ENCODE measurements at places on chromosomes 5 and 9. TPM values are rescaled to one million over a fixed set of nuclear protein-coding genes. Genes with fewer than 3 reads are reported as not detected.

Gene LHX3
- not detected for total RNA-seq

GRCh38 chr9:130825351-130825651, 9.8 kb upstream of the ABL1 start:
- peak overlapping the region; percentile 74 for H3K27ac ChIP-seq
- DNase-seq: no peak
- H3K4me3 ChIP-seq: no peak overlapping the region
- no peaks in the 10 kb centered on the region for H3K36me3 ChIP-seq
- peaks cover 27% of the 10 kb centered on the region for H3K4me1 ChIP-seq

Gene TRIM14
- 28.7 TPM for total RNA-seq

DNA sequence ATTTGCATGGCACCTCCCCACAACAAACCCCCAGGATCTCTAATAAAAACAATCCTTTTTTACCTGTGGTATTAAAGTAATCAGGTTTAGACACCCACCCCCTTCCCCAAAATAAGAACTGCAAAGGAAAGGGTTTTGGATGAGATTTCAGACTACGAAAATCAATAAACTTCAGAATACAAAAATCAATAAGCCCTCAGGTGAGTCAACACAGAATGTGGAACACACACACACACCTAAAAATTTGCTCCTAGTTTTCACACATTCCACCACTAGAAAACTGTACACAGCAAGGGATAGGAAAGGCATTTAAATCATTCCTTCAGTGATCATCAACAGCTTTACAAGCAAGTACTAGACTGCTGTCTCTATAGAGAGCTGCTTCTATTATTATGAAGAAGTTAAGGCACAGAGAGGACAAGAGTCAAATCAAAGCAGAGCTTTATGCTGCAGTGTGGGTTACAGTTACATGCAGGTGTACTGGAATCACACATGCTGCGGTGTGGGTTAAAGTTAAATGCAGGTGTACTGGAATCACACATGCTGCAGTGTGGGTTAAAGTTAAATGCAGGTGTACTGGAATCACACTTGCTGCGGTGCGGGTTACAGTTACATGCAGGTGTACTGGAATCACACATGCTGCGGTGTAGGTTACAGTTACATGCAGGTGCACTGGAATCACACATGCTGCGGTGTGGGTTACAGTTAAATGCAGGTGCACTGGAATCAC, 36.3 kb downstream of the PFDN1 start:
- H3K27ac ChIP-seq: no peak overlapping the region
- no peaks in the 10 kb centered on the region for H3K27me3 ChIP-seq
- peaks cover 7% of the 10 kb centered on the region for H3K4me1 ChIP-seq
- DNase-seq: no peak
- no peaks in the 10 kb centered on the region for H3K36me3 ChIP-seq
- no peak overlapping the region for H3K4me3 ChIP-seq

DNA sequence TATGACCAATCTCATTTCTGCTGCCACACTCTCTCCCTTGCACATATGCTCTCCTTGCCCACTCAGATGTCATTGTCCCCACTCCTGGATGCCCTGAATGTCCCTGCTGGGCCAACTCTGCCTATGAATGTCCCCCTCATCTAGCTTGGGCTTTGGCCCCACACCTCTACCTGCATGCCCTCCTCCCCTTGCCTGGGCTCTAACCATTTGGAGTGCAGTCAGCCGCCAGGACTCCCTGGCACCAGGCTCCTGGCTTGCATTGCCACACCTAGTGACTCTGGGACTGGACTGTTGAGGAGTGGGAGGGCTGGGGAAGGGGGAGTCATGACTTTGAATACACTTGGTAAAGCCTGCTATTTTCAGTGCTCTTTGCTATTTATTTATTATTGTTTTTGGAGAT, 41.6 kb upstream of the POMT1 start:
- no peaks in the 10 kb centered on the region for H3K36me3 ChIP-seq
- no peak for DNase-seq
- no peak overlapping the region for H3K4me3 ChIP-seq
- no peaks in the 10 kb centered on the region for H3K4me1 ChIP-seq
- no peaks in the 10 kb centered on the region for H3K27me3 ChIP-seq
- H3K27ac ChIP-seq: no peak overlapping the region

DNA sequence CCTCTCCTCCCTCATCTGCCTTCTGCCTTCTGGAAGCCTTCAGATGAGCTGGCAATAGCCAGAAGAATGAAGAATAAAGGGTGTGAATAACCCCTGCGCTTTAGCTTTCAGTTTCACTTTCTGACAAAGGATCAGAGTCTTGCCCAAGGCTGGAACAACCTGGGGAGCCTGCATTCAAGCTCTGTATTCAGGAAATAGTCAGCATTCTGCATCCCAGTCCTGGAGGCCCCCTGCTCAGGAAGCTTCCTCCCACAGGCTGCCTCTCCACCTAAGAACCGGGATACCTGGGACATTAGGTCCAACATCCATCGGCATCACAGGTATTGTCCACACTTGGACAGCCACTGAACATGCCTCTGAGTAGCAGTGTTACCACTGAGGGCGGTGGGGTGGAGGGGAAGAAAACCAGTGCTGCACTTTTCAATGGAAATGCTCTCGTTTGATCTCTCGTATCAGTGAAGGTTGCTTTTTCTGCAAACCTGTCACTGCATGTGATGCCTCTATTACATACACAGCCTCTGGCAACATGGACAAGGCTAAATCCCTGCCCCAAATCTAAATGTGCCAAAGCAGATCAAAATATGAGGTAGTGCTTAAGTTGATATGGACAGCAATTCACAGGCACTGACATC, 39.8 kb upstream of the ACO1 start:
- no peak overlapping the region for H3K4me3 ChIP-seq
- no peak overlapping the region for H3K27ac ChIP-seq
- no peaks in the 10 kb centered on the region for H3K4me1 ChIP-seq

GRCh38 chr5:112372543-112372942, 46.5 kb downstream of the EPB41L4A start:
- DNase-seq: no peak
- no peaks in the 10 kb centered on the region for H3K4me1 ChIP-seq
- H3K27me3 ChIP-seq: no peaks in the 10 kb centered on the region
- H3K36me3 ChIP-seq: no peaks in the 10 kb centered on the region

DNA sequence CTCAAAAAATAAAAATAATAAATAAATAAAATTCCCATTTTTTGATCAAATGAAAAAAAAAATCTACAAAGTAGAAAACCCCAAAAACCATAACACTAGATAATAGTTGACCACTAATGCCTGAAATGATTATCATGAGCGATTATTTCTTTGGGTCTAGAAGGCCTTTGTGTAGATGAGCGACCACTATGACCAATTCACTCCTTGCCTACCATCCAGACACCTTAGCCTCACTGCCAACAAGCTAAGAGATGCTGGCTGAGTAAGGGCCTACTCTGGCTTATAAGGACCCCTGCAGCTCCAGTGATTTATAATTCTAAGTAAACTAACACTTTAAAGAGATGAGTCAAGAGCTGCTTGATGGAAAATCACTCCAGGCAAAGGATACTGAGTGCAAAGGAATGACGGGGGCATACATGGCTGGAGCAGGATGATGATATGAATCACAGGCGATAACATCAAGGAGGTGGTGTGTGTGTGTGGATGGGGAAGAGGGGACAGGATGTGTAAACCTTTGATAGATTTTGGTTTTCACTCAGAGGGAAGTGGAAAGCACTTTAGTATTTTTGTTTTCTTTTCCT, 4.8 kb upstream of the F2RL1 start:
- peaks cover 8% of the 10 kb centered on the region for H3K4me1 ChIP-seq
- peaks cover 8% of the 10 kb centered on the region for H3K27me3 ChIP-seq
- H3K4me3 ChIP-seq: no peak overlapping the region
- H3K36me3 ChIP-seq: no peaks in the 10 kb centered on the region
- DNase-seq: no peak

GRCh38 chr5:2320611-2321010, 430.9 kb downstream of the IRX2 start:
- H3K27ac ChIP-seq: no peak overlapping the region
- DNase-seq: no peak
- H3K36me3 ChIP-seq: no peaks in the 10 kb centered on the region

GRCh38 chr5:167358868-167359492, 932.5 kb upstream of the WWC1 start:
- H3K4me3 ChIP-seq: no peak overlapping the region
- no peak for DNase-seq
- no peaks in the 10 kb centered on the region for H3K4me1 ChIP-seq
- no peaks in the 10 kb centered on the region for H3K36me3 ChIP-seq
- H3K27ac ChIP-seq: no peak overlapping the region
- H3K27me3 ChIP-seq: no peaks in the 10 kb centered on the region

Gene GLDC
- total RNA-seq: 0.41 TPM

GRCh38 chr5:88805151-88805784, 77.7 kb downstream of the MEF2C start:
- no peak for DNase-seq
- H3K27me3 ChIP-seq: no peaks in the 10 kb centered on the region
- no peak overlapping the region for H3K4me3 ChIP-seq
- H3K27ac ChIP-seq: no peak overlapping the region
- H3K36me3 ChIP-seq: no peaks in the 10 kb centered on the region

GRCh38 chr5:87572090-87572489, 159.4 kb upstream of the CCNH start:
- H3K27ac ChIP-seq: no peak overlapping the region
- H3K36me3 ChIP-seq: no peaks in the 10 kb centered on the region
- no peaks in the 10 kb centered on the region for H3K4me1 ChIP-seq
- no peaks in the 10 kb centered on the region for H3K27me3 ChIP-seq
